Suppressor macrophage (primary cell): ENCODE measurements at places on chromosomes 16 and 17.

- DNase-seq, result no peak
These were observed 435.6 kb upstream of the DYNLRB2 start for GRCh38 chr16:80105160-80105559.

DNA sequence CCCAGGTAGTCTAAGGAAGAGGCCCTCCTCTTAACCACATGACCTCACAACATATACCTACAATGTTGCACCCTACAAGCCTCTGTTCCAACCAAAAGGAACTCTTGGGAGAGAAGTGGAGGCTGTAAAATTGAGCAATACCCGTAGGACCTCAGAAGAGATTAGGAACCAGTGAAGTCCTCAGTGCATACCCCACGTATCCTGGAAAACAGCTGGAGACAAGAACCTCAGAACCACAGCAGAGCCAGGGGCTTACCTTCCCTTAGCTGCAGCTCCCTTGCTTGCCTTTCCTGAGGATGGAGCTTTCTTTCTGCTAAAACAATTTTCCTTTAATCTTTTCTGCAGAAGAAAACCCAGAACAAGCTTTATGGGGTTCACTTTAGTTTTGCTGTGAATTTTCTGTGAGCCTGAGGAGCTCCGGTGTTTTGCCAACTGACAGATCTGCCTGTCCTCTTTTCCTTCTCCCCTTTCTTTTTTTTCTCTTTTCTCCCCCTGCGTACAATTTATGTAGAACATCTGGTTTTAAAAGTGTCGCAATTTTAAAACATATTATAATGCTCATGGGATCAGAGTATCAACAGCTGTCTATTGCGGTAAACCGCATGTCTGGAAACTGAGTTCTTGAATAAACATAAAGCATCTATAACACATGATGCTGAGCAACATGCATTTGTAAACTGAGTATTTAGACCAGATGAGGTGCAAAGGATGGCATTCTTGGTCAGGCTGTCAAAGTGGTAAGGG lies 226.4 kb upstream of the MAF start:
- DNase-seq, result no peak

DNA sequence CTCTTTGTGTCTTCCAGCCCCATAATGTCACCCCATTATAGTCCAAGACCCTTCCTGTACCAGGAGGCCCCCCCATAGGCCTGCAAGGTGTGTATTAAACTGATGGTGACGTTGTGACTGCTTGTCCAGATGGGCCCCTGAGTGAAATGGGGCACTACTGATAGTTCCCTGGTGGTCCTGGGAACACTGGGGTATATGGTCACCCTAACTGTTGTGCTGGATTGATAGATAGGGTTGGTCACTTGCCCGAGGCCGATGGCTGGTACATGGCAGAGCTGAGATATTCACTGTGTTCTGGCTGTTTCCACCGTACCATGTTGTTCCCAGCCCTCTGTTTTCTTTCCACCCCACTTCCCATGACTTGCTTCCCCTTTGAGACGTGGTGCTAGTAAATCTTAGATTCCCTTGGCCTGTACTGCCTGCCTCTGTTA lies 4.3 kb downstream of the CNP start:
- DNase-seq, result peak; percentile 29

GRCh38 chr16:527015-527903 lies at the start of gene CAPN15:
CAPN15 (plus strand) TSS chr16:527712; CDS start chr16:546839, 19,127 bp downstream.
- peak; percentile 97 for DNase-seq

GRCh38 chr16:77430360-77430759 lies 4.5 kb downstream of the ADAMTS18 start:
- DNase-seq, result no peak
